ENCODE measurements at places on chromosomes 7 and 10.

- no peak for DNase-seq
These were observed 259.4 kb upstream of the SORCS1 start for GRCh38 chr10:107423903-107424302.

DNA sequence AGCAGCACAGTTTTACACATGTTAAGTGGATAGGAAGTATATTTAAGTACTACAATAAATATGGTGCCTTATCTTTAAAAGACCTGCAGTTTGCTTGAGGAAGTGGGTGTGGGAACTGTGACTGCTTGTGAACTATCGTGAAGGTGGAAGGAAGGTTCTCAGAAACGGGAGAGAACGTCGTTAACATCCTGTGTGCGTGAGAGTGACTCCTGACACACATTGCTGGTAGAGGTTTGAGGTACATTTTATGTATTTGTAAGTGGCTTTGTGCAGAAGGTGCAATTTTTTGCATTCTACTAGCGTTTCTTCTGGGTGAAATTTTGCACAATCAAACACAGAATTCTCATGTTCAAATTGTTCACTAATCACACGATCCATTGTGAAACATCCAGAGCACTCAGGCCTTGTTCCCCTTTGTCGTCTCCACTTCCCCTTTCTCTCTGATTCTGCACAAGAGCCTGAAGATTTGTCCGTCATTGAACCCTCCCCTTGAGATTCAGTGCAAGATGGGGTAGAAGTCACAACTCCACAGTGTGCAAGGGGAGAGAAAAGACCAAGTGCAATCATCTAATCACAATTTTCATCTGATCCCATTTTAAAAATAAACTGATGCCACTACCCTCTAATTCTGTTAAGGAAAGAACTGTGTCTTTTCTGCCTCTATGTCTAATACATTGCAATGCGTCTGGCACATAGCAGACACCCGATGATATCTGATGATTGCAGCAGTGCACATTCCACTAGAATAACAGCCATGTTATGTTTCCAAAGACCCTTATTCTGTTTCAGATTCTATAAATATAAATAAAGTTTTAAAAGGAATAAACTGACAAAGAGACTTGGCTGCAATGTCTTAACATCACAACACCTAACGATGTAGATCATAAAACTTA lies 279.9 kb downstream of the NEBL start:
- DNase-seq, result no peak

DNA sequence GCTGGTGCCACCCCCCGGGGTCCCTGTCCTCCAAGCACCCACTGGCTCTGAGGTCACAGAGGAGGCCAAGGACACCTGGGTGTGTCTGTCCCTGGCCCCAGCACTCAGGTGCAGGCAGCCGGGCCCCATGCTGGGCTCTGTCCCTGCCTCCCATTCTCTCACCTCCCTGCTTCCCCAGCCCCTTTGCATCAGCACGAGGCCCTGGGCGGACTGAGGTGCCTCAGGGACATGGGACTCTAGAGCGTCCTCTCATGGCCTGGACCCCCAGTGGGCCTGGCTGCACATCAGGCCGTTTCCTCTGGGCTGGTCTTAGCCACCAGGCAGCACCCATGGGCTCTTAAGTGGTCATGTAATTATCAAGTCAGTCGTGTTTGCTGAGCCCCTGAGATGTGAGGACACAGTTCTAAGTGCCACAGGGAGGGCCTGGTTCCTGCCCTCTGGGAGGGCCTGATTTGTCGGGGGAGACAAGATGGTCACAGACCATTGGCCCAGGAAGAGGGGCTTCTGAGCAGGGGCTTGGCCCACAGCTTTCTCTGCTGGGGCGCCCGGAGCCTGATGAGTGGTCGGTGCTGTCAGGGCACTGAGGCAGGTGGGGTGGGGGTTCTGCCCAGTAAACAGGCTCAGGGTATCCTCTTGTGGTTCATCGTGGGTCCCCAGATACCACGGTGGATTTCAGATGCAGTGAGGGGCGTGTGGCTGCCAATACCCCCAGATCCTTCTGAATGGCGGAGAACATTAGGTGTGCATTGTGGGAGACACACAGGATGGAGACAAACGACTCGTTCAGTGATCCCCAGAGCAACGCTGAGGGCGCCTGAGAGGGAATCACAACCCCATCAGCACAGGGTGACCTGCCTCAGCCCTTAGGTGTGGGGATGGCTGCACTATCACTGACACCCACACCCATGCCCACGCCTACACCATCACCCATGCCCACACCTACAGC lies 152.5 kb downstream of the WDR37 start:
- DNase-seq, result no peak

GRCh38 chr10:27138277-27138676 lies 15.9 kb downstream of the YME1L1 start:
- DNase-seq, result no peak

DNA sequence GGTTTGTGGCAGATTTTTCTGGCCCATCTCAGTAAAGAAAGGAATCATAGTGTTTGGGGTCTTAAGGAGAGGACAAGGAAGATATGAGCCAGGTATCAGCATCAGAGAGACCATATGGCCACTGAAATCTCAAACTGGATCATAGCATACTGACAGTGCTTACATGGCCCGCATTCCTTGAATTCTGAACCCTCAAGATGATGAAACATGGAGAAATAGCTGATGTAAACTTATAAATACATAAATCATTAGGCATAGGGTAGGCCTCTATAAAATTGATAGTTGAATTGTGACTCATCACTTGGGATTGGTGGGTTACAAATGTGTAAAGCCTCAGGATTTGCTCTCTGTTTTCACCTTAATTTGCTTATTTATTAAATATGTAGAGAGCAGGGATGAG lies 688.5 kb downstream of the CNTNAP2 start:
- no peak for DNase-seq

All from foreskin melanocyte (primary cell).